ENCODE measurements at places on chromosomes 16 and 17.
A peak's percentile ranks its signal among the peaks of the same experiment; 100 is the strongest.

- no peak for DNase-seq
Measured at GRCh38 chr16:64008131-64008530, 1113.7 kb downstream of the CDH11 start.

GRCh38 chr16:69937465-69937951, 13.6 kb upstream of the CLEC18A start:
- peak; percentile 51 for DNase-seq

- peak; percentile 33 for DNase-seq
Measured at GRCh38 chr16:8905168-8905762, 23.1 kb downstream of the LITAFD start.

- no peak for DNase-seq
Measured at GRCh38 chr16:77276661-77277060, 77.5 kb downstream of the SYCE1L start.

DNA sequence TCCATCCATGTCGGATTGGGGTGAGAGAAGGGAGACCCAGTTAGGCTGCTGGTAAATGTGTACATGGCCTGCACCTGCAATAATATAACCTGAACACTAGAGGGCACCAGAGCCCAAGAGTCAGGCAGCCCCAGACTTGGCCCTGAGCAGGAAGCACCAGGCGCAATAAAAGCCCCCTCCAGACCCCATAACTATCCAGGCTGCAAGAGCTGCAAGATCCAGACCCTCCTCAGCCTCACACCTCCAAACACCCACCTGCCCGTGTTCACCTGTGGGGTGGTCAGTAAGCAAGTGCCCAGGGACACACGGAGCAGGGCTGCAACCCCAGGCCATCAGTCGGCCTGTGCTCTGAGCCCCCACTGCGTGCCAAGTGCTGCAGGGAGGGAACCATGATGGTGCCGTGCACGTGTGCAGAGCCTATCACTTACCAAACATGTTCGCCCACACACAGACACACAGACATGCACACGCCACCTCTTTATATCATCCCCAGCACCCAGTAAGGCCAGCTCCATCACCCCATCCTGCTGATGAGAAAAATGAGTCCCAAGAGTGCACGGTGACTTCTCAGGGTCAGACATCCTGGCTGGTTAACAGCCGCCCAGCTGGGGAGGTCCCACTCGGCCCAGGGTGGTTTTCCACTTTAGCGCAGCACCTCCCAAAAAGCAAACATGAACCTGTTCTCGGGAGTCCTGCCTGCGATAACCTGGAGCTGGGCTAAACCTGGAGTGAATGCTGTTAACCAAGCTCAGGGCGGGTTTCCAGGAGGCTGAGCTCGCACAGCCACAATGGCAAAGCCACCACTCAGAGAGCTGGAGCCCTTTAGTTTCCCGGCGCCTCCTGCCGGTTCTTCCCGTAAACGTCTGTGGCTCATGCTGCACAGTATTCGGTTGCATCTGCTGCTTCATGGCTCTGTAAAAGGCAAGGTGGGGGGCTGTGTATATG, 439.8 kb downstream of the SOX9 start:
- peak; percentile 43 for DNase-seq

- DNase-seq: peak; percentile 50
Measured at GRCh38 chr17:33674685-33675084, 381.6 kb upstream of the ASIC2 start.

- DNase-seq: no peak
Measured at GRCh38 chr16:85384833-85385462, 228.2 kb upstream of the GSE1 start.

GRCh38 chr17:3788200-3788599, 12.8 kb downstream of the ITGAE start:
- DNase-seq: no peak

DNA sequence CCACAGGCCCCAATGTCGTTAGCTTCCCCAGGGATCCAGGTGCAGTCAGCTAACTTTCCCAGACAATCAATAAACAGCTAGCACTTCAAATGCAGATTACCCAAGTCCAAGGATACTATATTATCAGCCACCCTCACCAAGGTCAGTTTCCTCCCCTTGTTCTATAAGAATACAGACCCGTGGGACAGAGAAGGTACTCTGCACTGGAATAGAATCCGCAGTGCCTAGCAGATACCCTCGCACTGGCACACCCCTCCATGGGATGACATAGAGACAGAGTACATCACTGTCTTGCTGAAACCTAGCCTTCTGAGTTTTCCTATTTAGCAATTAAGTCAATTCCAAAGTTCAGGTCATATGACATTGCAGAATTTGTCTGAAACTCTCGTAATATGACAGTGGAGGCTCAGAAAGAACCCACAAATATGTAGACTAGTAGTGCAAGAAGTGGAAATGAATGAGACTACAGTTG, 40.0 kb upstream of the ABCA10 start:
- peak; percentile 40 for DNase-seq

- DNase-seq: no peak
Measured at GRCh38 chr17:75983501-75984181, 4.6 kb downstream of the TEN1 start.

DNA sequence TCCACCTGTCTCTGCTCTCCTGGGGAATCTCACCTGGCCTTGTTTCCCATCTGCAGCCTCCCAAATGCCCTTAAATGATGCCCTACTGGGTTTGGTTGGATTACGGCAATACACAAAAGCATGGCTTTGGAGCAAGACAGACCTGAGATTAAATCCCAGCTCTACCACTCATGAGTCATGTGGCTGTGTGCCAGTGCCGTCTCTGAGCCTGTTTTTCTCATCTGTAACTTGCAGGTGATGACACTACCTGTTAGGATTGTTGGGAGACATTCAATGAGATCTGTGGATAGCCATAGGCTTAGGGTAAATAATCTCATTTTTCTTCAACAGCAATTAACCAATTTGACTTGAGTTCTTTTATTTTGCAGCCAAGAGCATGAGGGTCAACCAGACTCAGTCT, 240.3 kb downstream of the MAF start:
- DNase-seq: no peak

GRCh38 chr17:66416207-66416940, 114.0 kb downstream of the PRKCA start:
- DNase-seq: no peak

GRCh38 chr16:85905110-85906095, 6.4 kb downstream of the IRF8 start:
- DNase-seq: no peak

GRCh38 chr17:10251212-10251948, 53.0 kb upstream of the GAS7 start:
- no peak for DNase-seq

- DNase-seq: peak; percentile 40
Measured at GRCh38 chr16:70267516-70267915, 15.8 kb upstream of the EXOSC6 start.

- DNase-seq: peak; percentile 33
Measured at GRCh38 chr17:77581480-77581879, 377.0 kb upstream of the TNRC6C start.

Measured in fibroblast of skin of scalp (primary cell).